Kidney capillary endothelial cell (primary cell): ENCODE measurements at places on chromosomes 2 and 18.

DNA sequence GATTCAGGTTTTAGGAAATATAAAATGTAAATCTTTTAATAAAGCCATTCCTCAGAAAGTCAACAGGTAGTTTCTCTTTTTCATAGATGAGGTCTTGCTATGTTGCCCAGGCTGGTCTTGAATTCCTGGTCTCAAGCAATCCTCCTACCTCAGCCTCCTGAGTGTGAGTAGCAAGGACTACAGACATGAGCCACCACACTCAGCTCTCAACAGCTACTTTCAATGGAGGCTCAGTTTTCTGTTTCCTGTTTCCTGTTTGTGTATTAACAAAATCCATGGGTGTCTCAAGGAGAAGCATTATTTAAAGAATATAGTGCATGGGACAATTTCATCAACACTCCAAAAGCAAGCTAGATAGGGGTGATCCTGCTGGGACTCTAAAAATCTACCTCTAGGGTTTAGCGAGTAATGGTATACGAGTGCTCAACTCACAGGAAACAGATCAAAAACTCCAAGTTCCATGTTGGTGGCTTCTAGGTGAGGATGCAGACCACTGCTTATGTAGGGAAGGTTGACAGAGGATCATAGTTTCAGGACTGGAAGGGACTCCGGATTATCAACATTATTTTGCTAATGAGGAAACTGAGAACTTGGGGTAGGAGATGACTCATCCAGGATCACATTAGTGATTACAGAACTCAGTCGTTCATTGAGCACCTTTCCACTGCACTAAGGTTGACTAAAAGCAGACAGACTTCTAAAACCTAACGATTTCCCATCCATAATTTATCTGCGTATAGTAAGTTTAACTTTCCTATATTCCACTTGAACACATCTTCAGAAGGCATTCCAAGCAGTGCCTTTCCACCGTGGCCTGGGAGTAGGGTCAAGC is 61.7 kb upstream of the WIPF1 start:
- no peak for DNase-seq

- DNase-seq = no peak
These were observed 373.9 kb downstream of the GPD2 start for GRCh38 chr2:156810094-156810493.

DNA sequence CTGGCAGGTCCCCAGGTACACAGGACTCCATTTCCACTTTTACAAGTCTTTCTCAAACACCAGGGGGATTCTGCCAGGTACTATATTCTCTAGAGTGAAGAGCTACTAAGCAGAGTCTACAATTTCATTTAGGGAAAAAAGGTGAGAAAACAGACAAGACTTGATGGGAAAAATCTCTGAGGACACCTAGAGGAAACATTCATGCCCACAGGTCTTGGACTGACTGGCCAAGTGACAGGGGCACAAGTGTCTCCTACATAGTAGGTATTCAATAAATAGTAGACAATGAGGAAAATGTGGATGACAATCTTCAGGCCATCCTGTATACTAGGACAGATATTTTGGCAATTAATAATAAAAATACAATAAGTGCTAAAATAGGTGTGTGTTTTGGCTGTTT is 228.6 kb downstream of the CLIP4 start:
- DNase-seq = no peak

DNA sequence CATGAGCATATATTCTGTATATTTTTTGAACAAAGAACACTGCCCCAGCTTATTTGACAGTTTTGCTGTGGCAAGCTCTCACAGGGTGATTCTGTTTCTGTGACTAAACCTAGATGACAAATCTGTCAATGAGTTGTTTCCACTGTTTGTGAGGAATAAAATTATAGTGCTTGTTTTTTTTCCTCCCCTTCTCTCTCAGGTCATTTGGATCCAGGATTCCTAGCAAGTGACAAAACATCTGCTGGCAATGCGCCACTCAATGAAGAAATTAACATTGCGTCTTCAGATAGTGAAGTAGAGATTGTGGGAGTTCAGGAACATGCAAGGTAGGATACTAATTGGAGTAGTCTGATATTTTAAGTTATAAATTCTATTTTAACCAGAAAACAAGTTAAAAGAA is 149.3 kb downstream of the HAUS1 start:
- peak; percentile 48 for DNase-seq

DNA sequence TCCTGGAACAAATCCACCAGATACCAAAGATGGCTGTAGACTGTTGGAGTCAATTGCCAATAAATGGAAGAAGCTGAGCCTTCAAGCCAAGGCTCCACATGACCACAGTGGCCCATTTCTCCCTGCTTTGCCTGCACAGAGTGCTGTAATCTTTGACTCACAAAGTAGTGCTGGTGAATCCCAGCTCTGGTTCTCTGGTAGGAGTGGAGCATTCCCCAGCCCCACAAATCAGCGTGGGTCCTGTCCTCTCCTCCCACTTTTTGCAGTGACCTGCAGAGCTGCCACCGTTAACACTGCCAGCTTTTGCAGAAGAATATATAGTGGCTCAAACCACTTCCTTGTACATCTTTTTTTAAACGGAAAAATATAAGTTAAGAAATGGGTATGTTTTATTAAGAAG is 93.9 kb downstream of the MGAT5 start:
- no peak for DNase-seq

GRCh38 chr18:51654488-51655326 is 457.2 kb upstream of the MEX3C start:
- no peak for DNase-seq

DNA sequence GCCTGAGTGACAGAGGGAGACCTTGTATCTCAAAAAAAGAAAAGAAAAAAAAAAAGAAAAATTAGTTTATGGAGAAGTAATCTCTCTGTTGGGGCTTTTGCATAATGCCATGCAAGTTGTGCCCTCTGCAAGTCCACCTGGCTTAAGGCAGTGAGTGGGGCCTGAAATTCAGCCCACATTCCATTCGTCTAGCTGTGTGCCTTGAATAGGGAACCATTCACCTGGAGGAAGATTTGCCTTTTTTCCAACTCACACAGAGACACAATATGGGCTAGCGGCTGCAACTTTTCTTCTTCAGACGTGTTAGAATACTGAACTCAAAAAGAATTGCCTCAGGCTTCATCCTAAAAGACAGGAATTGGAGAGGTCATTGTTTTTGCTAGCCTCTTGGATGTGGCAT is 160.0 kb upstream of the STON1 start:
- DNase-seq = no peak

DNA sequence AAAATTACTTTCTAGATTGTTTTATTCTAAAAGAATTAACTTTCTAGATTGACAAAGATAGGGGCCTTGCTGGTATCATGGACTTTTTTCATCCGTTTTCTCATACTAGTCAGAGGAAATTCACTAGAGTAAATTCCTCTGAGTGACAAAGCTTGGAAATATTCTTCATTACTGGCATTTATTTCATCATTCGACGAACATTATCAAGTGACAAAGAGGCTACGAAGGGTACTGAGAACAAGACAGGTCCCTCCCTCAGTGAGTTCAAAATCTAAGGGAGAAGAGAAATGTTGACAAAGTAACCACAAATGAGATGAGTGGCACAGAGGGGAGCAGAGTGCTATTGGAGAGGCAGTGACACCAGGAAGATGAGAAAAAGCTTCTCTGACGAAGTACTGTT is 4.3 kb downstream of the EPG5 start:
- no peak for DNase-seq

- no peak for DNase-seq
These were observed 537.5 kb upstream of the FSIP2 start for GRCh38 chr2:185201063-185201462.

- DNase-seq = peak; percentile 52
These were observed 328.4 kb downstream of the CLIP4 start for GRCh38 chr2:29443627-29444026.

- no peak for DNase-seq
These were observed 16.4 kb upstream of the CNRIP1 start for GRCh38 chr2:68336192-68336591.

DNA sequence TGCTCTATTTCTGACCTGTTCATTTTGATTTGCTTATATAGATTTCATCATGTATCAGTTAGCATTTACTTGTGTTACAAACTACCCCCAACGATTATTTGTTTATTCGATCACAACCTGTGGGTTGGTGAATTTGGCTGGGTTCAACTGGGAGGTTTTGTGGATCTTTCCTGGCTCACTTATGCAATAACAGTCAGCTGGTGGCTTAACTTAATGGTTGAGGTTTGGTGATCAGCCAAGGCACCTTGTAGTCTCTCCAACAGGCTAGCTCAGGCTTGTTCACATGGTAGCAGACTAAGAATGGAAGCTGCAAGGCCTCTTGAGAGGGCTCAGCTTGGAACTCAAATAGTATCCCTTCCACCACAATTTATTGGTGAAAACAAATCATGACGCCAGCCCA is 5.4 kb upstream of the PUM2 start:
- DNase-seq = no peak

DNA sequence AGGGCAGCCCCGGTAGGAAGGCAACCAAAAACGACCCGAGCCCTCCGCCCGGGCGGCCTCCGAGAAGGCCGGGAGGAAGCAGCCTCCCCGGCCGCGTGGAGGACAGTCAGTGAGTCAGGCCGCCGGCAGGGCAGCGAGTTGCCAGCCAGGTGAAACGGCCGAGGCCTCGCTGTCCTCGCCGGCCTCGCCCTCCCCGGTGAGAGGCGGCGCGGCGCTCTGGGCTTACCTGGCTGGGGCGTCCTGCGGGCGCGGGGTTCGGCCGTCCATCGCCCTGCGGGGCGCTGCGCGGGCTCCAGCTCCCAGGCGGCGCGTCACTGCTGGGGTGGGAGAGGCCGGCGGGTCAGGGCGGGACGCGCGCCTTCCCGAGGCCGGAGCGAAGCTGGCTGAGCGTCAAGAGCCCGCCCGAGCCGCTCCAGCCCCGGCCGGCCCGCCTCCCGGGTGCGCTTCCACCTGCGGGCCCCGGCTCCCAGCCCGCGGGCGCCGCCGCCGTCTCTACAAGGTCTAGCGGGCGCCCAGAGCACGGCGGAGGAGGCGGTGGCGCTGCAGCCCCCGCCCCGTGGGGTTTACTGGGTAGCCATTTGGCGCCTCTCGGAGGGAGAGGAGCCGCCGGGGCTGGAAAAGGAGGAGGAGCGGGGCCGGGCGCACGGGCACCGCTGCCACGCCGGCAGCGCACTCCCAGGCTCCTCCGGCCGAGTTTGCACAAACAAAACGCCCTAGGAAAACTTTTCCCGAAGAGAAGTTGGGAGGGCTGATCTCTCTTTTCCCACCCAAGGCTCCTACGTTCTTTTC is 499 bp downstream of the COBLL1 start:
- DNase-seq = peak; percentile 52

- no peak for DNase-seq
These were observed 253.1 kb upstream of the PXDN start for GRCh38 chr2:1997409-1997808.

DNA sequence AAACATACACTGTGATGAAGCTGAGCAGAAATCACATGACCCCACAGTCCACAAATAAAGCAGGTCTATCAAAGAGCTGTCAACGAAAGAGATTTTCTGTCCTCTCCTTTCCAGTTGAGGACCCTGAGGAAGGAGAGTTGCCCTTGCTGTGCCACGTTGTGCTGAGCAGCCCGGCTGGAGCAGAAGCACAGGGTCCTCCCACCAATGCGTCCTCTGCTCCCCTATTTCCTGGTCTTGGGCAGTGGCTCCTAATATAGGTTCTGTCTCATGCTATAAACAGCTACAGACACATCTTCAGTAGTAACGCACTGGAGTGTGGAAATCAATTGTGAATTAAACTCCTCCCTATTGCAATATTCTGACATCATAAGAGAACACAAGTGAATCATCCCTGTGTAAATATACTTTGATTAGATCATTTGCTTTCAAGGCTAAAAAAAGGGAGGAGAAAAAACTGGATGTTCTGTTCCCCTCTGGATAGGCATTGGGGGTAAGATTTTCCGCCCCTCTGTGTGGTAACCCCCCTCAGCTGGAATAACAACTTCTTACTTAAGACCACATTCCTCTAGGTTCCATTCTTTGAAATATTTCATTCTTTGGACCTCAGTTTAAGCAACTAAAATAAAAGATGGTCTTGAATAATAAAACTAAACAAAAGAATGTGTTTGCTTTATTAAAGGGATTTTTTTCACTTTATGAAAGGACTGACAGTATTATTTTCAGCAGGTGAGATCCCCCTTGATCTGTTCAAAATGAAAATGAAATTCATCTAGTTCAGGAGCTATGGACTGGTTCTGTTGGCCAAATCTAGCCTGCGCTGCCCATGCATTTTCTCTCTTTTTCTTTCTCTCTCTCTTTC is 8.3 kb upstream of the RHOB start:
- no peak for DNase-seq

- no peak for DNase-seq
These were observed 20.0 kb upstream of the SGPP2 start for GRCh38 chr2:222404151-222404905.

GRCh38 chr2:143545059-143545948 is 416.1 kb downstream of the ARHGAP15 start:
- no peak for DNase-seq

- peak; percentile 16 for DNase-seq
These were observed 7.2 kb upstream of the TSN start for GRCh38 chr2:121748202-121748601.

DNA sequence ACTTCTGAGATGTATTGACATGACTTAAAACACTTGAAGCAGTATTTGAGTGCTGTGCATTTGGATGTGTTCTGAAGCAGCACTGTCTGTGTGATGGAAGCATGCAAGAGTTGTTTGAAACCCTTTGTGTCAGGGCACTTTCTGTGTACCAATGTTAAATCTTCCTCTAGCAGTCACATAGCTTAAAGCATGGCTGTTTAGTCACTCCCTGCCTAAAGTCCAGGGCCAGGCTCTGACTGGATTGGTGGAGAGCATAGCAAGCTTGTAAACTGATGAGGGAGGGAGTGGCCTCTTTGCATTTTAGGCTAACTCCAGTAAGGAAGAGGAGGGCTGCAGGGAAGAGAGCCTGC is 73.5 kb downstream of the MYO1B start:
- no peak for DNase-seq

- no peak for DNase-seq
These were observed 30.7 kb downstream of the LYPD6B start for GRCh38 chr2:149068996-149069888.

DNA sequence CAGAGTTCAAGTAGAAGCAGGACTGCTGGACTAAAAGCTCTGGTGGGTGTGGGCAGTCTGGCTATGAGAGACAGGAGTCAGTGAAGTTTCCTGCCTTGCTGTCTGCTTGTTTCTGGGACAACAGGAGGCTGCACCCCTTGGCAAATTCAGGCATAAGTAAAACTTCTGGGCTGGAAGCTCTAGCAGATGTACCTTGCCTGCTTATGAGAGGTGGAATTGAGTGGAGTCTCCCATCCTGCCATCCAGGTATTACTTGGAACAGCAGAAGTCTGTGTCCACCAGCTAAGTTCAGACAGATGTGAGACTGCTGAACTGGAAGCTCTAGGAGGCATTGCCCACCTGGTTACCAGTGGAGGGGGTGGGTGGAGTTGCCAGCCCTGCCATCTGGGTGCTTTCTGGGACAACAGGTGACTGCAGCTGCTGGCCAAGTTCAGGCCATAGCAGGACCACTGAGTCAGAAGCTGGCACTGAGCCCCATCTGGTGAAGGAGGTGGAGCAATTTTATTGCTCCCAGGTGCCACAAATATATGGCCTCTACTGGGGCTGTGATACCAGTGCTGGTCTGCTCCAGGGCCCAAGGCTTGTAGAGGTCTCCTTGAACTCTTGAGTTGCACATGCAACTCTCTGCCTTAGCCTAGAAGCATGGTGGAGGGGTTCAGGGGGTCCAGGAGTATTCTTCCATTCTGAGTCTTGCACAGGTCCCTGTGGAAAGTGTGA is 199.4 kb upstream of the FN1 start:
- no peak for DNase-seq
